ENCODE measurements at places on chromosomes 5 and 9.
A peak's percentile ranks its signal among the peaks of the same experiment; 100 is the strongest.

DNA sequence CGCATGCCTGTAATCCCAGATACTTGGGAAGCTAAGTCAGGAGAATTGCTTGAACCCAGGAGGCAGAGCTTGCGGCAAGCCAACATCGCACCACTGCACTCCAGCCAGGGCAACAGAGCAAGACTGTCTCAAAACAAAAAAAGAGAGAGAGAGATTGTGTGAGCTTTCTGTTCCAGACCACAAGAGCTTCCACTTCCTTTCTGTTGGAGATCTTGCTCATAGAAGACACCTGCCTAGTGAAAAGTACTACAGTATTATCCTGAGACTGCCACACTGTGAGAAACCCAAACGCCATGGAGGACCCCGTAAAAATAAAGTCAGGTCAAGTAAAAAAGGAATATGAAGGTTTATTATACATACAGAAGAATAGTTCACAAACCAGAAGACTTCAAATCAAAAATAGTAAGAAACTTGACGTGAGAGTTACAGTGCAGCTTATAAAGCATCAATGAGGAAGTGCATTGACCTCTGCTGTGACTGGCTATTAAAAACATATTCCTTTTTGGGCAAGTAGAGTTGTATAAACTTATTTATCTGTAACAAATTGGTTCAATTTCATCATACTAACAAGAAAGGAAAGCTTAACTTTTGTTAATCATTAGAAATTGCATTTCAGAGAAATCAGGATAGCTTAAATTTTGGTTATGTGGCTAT, 4.3 kb upstream of the EMB start:
- no peak for DNase-seq

GRCh38 chr9:136634904-136635303, 27.8 kb upstream of the EGFL7 start:
- no peak for DNase-seq

- peak; percentile 53 for DNase-seq
Measured at GRCh38 chr9:93154293-93154903, 20.3 kb upstream of the NINJ1 start.

DNA sequence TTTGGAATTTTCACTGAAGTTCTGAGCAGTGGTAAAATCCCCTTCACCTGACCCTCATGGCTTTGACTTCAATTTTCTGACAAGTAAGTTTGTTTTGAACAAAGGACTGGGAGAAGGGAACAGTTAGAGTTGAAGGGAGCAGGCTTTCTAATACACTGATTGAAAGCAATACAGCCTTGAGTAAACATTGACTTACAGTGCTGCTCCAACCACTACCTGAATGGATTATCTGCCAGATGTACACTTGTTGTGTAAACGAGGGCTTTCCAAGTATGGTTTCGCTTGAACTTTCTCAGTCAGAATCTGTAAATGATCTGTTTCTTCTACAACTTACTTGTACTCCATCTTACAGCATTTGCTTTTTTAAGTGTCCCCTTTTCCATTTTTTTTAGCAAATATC, 1414.9 kb upstream of the NUDT12 start:
- no peak for DNase-seq

GRCh38 chr9:75633451-75634057, 256.9 kb upstream of the PCSK5 start:
- DNase-seq = no peak

DNA sequence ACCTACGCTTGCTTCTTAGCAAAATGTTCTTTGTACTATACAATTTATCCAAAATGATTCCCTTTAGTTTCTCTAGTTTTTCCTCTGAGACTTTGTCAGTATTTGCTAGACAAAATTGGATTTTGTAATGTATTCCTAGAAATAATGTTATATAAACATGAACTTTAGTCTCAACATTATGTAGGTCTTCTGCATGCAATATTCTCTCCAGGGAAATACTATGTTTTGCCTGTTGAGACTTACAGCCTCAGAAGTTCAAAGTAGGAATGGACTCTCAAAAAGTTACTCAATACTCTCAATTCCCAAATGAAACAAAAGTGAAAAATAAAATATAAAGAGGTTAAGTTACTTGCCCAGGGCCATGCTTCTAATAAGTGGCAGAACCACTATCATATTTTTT, 24.8 kb upstream of the SMC2 start:
- no peak for DNase-seq
